ENCODE measurements at places on chromosomes 3 and 15.

DNA sequence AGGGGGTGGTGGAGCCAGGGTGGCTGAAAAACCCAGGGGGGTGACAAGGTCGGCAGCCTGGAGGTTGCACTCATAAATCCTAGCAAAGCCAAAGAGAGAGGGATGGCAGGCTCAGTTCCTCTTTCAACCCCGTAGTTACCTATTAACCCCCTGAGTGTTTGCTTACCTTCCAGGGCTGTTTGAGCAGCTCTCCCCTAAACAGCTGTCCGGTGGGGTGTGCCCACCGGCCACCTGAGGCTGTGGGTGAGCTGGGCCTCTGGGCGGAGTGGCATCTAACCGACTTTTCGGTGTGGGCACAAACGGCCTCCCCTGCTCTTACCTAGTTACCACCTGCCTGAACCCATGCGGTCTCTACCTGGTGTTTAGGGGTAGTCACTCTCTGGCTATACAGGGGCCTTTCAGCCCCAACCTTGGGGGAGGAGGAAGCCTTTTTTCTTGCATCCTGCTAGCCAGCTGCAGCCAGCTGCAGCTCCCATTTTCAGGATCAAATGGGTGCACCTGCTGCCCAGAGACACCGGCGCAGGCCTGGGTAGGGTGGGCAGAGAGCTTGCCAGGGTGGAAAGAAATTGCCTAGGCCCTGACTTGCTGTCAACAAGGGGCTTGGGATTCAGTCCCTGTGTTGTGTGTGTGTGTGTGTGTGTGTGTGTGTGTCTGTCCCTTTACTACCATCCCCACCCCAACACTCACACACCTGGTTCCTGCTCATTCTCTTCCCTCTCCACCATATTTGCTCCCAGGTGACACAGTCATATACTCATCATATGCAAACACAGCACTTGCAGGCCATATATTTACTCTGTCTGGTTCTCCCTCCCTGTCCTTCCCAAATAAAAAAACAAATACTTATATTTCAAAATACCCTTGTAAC lies 3.7 kb downstream of the DLL4 start:
- DNase-seq: no peak

GRCh38 chr15:89111961-89112340 lies 23.7 kb downstream of the ABHD2 start:
- DNase-seq: no peak

DNA sequence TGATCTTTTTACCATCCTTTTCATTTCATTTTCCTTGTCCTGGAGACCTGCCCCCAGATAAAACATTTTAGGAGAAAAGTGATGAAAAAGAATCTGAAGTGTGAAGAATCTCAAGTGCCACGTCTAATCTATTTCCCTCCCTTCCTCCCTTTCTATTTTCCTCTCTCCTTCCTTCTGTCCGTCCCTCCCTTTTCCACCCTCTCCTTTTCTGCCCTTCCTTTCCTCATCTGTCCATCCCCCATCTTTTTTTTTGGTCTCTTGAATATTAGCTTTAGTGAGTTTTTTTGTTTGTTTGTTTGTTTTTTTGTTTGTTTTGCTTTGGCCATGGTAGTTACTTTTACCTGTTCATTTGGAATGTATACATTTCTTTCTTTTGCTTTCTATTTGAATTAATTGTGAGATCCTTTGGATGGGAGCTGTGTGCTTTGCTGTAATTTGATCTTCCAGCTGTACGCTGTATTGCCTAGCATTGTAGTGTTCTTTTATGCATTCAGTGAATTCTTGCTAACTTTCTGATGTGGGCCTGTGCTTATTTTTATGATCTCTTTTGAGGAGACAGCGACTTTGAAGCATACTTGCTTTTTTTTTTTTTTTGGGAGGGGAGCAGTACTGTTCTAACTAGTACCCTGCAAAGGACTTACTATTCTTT lies 19.2 kb downstream of the CDIN1 start:
- DNase-seq: no peak

GRCh38 chr3:88013592-88013991 lies 45.2 kb downstream of the CGGBP1 start:
- no peak for DNase-seq

DNA sequence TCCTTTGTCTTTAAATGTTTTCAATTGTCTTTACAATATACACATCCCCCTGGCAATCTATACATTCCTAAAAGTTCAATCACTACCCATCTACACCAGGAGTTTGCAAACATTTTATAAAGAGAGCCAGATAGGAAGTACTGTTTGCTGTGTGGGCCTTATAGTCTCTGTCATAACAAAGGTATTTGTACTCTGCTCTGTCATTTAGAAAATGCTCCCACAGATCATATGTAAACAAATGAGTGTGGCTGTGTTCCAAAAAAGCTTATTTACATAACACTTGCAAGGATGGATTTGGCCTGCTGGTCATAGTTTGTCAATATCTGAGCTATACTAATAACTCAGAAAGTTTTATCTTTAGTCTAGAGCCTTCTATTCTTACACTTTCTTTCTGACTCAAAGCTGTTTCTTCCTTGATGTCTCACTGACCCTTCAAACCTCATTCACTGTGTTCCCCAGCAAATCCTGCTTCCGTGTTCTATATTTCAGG lies 511.9 kb downstream of the GBE1 start:
- no peak for DNase-seq

DNA sequence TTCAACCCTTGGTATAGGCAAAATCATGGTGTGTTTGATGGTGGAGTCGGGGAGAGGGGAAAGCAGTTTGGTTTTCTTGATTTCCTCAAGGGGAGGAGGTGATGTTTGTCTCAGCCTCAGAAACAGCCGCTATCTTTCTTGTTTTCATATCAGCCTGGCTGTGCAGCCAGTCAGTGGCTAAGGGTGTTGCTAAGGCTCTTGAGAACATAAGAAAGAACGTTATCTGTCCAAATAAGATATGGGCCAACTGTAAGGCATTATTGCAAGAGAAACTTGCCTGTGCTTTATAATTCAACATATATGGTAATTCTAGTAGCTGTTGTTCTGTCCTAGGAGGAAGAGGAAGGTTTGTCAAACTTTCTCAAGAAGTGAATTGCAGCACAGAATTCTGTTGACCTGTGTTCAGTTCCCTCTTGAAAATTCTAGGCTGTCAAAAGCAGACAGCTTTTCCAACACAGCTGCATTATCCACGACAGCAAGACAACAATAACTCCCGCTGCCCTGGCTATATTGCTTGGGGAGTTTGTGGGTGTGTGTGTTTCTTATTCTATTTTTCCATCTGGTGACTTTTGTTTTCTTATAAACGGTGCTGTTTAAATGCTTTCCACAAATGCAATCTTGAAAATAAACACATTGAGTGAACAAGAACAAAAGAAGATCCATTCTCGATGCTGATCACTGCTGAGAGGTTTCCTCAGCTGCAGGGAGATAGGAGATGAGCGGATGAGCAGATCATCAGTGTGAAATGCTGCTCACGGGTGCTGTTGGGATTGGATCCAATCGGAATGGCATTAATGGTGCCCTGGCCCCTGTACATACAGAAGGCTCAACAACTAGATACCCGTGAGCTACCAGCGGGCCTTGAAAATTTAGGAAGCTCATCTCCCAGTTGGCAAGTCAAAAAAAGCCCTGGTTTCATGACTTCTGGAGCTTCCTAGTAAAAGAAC lies 90.8 kb upstream of the TNFAIP8L3 start:
- no peak for DNase-seq

DNA sequence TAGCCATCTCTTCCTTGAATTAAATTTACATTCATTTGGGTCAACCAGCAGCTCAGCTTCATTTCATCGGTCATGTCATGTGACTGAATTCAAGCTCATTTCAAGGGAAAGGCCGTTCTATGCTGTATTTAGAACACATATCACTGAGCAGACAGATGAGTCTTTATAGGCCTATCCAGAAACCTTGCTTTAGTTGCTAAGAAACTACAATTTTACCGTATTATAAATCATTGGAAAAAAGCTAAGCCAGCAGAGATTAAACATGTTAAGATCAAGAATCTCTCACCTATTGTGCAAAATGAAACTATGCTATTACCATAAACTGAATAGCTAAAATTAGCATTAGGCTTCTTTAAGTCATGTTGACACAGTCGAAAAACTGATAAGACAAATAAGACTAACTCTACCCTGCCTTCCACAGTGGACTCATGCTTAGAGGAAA lies 2.2 kb downstream of the NPTN start:
- DNase-seq: no peak

Measured in CD4-positive, alpha-beta T cell treated with Interleukin-2 at 100 ng/mL for 4 hours (primary cell).